ENCODE measurements at places on chromosomes 4 and X. TPM values are rescaled to one million over a fixed set of nuclear protein-coding genes. Genes with fewer than 3 reads are reported as not detected.

- no peak for DNase-seq
- H3K27me3 ChIP-seq, result no peaks in the 10 kb centered on the region
- no peak overlapping the region for H3K4me3 ChIP-seq
- no peak overlapping the region for H3K27ac ChIP-seq
- H3K4me1 ChIP-seq, result no peaks in the 10 kb centered on the region
- H3K36me3 ChIP-seq, result no peaks in the 10 kb centered on the region
Measured at GRCh38 chr4:160034501-160034900, 931.6 kb downstream of the RAPGEF2 start.

DNA sequence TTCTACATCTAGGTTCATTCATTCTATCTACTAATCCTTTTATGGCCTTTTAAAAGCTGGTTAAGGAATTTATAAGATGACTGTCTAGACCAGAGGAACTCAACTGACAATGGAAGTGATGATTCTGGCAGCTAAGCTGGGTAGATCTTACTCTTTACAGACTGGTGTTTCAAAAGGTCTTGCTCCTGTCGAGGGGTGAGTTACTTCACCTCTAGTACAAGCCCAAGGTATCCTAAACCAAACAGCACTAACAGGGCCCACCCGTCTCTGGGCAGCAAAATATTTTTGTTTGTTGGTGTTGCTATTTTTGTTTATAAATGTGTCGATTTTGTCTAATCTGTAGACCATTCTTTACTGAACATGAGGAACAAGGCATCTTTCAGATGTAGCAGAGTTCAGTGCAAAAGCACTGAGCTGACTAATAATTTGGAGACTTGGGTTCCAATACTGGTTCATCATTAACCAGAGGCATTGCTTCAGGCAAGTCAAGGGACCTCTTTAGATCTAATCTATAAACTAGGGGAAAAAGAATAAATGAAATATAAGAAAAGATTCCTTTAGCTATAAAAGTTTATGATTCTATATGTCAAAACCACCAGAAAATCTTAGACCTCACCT lies 90.3 kb upstream of the FRG1 start:
- H3K4me3 ChIP-seq, result no peak overlapping the region
- H3K36me3 ChIP-seq, result no peaks in the 10 kb centered on the region
- no peak overlapping the region for H3K27ac ChIP-seq
- no peaks in the 10 kb centered on the region for H3K4me1 ChIP-seq

DNA sequence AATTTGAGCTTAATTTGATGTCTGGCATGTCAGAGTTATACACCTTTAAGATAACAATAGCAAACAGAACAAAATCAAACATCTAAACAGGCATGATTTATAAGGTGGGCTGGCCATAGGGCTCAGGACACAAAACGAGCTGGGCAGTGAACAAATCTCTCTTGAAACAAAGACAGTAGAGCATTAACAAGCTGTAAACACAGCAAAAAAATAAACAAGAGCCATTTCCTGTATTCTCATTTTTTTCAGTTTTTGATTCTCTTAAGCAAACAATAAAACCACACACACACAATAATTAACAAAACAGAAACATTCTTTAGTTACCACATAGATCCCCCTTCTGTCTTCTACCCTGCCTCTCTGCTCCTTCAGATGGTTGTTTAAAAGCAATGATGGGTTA lies 68.3 kb upstream of the TMEM150C start:
- H3K4me1 ChIP-seq, result no peaks in the 10 kb centered on the region
- no peak overlapping the region for H3K27ac ChIP-seq
- H3K27me3 ChIP-seq, result no peaks in the 10 kb centered on the region
- DNase-seq, result no peak

GRCh38 chrX:103360916-103361315 lies 4.6 kb downstream of the TCEAL9 start:
- no peak overlapping the region for H3K4me3 ChIP-seq
- H3K27me3 ChIP-seq, result no peaks in the 10 kb centered on the region
- no peak for DNase-seq
- no peaks in the 10 kb centered on the region for H3K36me3 ChIP-seq

- H3K27ac ChIP-seq, result peak overlapping the region; percentile 99
- H3K4me3 ChIP-seq, result peak overlapping the region; percentile 90
- no peaks in the 10 kb centered on the region for H3K27me3 ChIP-seq
- peaks cover 64% of the 10 kb centered on the region for H3K4me1 ChIP-seq
Measured at GRCh38 chr4:86935853-86936733, 1.3 kb downstream of the AFF1 start.

DNA sequence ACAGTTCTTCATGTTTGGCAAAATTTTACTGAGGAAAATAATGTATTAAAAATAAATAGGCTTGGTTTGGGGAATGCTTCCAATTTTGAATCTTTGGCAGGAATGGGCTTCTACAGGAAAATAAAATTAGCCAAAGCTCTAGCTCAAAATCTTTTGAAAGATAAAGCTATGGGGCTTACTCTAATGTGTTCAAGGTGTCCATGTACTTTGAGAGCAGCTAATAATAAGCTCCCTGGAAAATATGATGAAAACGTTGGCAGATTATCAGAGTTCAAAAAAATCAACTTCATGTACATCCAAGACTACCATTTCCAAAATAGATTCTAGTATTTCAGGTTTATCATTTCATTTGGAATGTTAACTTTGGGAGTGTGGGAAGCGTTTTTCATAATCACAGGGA lies 158.4 kb downstream of the EMCN start:
- no peaks in the 10 kb centered on the region for H3K36me3 ChIP-seq
- no peak overlapping the region for H3K4me3 ChIP-seq
- H3K27ac ChIP-seq, result no peak overlapping the region
- no peaks in the 10 kb centered on the region for H3K27me3 ChIP-seq

- no peaks in the 10 kb centered on the region for H3K36me3 ChIP-seq
- H3K27me3 ChIP-seq, result no peaks in the 10 kb centered on the region
- H3K4me1 ChIP-seq, result no peaks in the 10 kb centered on the region
- H3K27ac ChIP-seq, result no peak overlapping the region
- H3K4me3 ChIP-seq, result no peak overlapping the region
- DNase-seq, result no peak
Measured at GRCh38 chr4:137310593-137311490, 221.5 kb downstream of the PCDH18 start.

DNA sequence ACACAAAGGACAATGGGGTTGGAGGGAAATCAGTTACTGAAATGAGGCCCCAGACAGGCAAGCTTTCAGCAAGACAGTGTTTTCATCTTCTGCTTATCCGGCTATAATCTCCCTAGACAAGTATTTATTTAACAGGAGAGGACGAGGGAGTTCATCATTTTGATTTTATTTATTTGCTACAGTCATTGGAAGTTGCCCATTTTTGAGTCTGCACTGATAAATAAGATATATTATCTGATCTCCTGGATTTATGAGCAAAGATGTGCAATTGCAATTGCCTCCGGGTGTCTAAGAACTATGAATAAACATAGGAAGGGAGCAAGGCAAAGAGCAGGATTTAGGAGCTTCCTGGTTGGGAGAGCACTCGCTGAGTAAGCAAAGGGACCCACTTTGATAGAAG lies 263.2 kb upstream of the EDA2R start:
- no peak overlapping the region for H3K27ac ChIP-seq
- no peaks in the 10 kb centered on the region for H3K27me3 ChIP-seq
- no peak overlapping the region for H3K4me3 ChIP-seq
- no peaks in the 10 kb centered on the region for H3K36me3 ChIP-seq
- no peak for DNase-seq

Gene NR3C2
- total RNA-seq, result 25.0 TPM
